ENCODE measurements at places on chromosomes 7 and 10.
A peak's percentile ranks its signal among the peaks of the same experiment; 100 is the strongest.

DNA sequence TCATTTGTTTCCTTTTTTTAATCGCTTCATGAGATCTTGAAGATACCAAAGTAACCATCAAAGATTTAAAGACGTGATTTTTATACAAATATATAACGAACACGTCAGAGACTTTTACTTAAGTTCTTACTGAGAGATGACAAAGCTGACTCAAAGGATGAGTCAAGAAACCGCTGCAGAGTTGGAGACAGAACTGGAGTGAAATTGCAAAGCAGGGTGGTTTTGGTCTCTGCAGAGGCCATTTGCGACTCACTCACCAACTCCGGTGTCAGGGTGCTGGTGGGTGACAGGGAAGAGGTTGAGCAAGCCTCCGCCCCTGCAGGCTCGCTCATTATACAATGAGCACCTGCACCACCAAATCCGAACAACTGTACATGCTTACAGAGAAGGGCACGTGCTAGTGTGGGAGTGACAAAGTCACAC is 75.2 kb downstream of the DNAJB6 start:
- DNase-seq: no peak

- no peak for DNase-seq
Observed at GRCh38 chr10:69879634-69880257, 78.0 kb downstream of the COL13A1 start.

- DNase-seq: no peak
Observed at GRCh38 chr7:138919216-138919615, 62.0 kb downstream of the KIAA1549 start.

GRCh38 chr7:33050535-33051318 is 11.8 kb downstream of the NT5C3A start:
- peak; percentile 17 for DNase-seq

- no peak for DNase-seq
Observed at GRCh38 chr10:47048526-47048905, 137.3 kb downstream of the PTPN20 start.

GRCh38 chr7:150745876-150746275 is 8.7 kb downstream of the GIMAP5 start:
- no peak for DNase-seq

- no peak for DNase-seq
Observed at GRCh38 chr10:77479586-77479985, 158.0 kb downstream of the KCNMA1 start.

GRCh38 chr7:77651575-77652162 is 44.6 kb upstream of the RSBN1L start:
- DNase-seq: peak; percentile 30

Measured in BE2C (cell line).